ENCODE measurements at places on chromosomes 16 and 17.
A peak's percentile ranks its signal among the peaks of the same experiment; 100 is the strongest.

GRCh38 chr17:74949455-74950115 is 13.9 kb downstream of the OTOP3 start:
- DNase-seq = no peak

GRCh38 chr17:81018044-81018802 is 16.7 kb upstream of the BAIAP2 start:
- peak; percentile 90 for DNase-seq

- DNase-seq = no peak
Observed at GRCh38 chr17:28738680-28739384, 5.0 kb upstream of the TRAF4 start.

- no peak for DNase-seq
Observed at GRCh38 chr17:978103-979093, 1.2 kb downstream of the NXN start.

- no peak for DNase-seq
Observed at GRCh38 chr16:8887952-8888560, 5.9 kb downstream of the LITAFD start.

- DNase-seq = no peak
Observed at GRCh38 chr17:3167574-3167973, 29.7 kb upstream of the OR1A2 start.

GRCh38 chr16:4362476-4363135 is 9.0 kb upstream of the VASN start:
- no peak for DNase-seq

DNA sequence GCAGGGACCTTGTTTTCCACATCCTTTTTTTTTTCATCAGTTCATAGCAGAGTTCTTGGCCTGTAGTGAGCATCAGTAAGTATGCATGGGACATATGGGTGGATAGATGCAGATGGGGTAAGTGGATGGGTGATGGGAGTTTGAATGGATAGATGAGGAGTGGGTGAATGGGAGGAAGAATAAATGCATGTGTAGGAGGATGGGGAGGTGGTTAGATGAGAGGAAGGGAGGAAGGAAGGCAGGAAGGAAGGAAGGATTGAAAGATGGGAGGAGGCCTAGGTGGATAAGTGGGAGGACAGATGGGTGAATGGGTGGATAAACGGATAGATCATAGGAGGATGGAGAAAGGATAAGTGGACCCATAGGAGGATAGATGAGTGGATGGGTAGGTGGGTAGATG is 3.9 kb upstream of the BEAN1 start:
- no peak for DNase-seq

- DNase-seq = no peak
Observed at GRCh38 chr17:48276776-48277175, 153.2 kb downstream of the SKAP1 start.

GRCh38 chr17:75084039-75084660 is 3.6 kb upstream of the SLC16A5 start:
- DNase-seq = no peak

DNA sequence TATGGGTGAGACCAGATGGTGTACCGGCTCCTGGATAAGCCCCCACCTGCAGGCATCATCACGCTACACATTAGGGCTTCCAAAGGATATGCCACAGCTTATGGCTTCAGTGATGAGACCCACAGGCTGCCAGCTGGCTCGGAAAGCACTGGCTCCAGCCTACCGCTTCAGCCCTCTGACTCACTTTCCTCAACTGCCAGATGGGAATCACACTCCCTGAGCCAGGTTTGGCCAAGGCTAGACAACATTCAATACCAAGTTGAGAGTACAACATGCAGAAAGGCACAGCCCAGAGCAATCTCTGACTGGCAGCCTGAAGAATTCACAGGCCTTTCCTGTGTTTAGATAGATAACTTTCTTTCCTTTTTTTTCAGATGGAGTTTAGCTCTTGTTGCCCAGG is 10.3 kb downstream of the CENPV start:
- DNase-seq = no peak

DNA sequence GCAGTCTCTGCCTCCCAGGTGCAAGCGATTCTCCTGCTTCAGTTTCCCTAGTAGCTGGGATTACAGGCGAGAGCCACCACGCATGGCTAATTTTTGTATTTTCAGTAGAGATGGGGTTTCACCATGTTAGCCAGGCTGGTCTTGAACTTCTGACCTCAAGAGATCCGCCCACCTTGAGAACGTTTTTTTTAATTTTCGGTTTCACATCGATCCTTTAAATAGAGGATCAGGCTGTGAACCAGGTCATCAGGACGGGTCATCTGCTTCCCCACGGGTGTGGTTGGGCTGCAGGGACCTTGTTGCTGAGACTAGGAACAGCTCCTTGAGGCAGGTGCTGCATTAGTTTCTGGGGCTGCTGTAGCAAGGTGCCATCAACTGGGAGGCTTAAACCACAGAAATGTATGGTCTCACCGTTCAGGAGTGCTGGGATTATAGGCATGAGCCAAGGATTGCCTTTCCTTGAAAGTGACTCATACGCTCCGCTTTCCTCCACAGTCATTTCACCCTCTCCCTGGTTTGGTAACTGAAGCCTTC is 7.9 kb upstream of the NAGPA start:
- no peak for DNase-seq

DNA sequence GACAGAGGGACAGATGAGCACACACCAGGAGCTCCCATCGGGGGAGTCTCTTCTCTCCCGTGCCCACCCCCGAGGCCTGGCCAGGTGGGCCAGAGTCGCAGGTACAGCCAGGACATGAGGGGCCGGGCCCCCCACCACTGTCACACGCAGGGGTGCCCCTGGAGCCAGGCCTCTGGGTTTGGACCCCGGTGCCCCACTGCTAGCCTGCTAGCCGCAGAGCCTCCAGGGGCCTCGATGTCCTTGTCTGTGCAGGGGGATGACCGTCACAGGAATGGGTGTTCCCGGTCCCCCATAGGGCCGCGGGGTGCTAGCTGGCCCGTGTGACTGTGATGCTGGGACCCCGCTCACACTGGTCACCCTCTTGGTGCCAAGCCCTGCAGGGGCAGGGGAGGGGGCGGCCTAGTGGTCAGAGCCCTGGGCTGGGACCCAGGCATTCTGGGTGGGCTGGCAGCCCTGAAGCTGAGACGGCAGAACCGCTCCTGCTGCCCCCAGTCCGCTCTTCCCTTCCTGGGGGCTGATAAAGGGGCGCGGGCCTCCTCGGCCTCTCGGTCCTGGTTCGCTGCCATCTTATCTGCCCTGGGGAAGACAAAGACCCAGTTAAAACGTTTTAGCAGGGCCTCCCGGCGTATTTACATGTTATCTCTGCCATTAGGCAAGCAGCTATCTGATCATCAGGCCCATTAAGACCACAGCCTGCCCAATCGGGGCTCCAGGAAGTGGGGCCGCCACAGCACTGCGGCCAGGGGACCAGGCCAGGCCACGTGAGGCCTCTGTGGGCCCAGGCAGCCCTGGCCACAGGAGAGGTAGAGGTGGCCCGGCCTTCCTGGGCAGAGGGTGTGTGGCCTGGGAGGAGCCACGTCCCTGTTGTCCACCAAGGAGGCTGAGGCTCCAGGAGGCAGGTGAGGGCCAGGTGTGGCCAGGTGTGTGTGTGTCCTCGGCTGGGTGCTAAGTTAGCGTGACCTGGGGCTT is 57.2 kb upstream of the ZC3H18 start:
- DNase-seq = no peak

GRCh38 chr17:82065193-82065637 is 389 bp downstream of the DUS1L start:
- DNase-seq = no peak

DNA sequence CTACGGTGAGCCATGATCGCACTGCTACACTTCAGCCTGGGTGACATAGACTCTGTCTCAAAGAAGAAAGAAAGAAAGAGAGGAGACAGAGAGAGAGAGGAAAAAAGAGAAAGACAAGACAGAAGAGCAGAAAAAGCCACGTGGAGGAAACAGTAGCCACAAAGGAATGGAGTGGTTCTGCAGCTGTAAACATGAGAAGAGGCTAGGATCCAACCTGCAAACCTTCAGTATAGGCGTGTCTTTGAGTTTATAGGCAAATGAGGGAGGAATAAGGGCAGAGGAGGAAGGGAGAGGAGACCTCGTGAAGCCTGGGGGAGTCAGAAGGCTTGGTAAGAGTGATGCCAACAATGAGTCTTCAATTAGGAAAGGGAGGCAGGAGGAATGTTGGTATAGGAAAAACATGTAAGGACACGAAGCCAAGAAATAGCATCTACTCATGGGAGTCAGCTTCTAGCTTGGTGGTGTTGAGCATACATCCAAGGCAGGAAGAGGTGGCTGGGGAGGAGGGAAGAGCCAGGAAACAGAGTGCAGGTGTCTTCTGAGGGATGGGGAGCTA is 3.9 kb downstream of the MED9 start:
- no peak for DNase-seq

DNA sequence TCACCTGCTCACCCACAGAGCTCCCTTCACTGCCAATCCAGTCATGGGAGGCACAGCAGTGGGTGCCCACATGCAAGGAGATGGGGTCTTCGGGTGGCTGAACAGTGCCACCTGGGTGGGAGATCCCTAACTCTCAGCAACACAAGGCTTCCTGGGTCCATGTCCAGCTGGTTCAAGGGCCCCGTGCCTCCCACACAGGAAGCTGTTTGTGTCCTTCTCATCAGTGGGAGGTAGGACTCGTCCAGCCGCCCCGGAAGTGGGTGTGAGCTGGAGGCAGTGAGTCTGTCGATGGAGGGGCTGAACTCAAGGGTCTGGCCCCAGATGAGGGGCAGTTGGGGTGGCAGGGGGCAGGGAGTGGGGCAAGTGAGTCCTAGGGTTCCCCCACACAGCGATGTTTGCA is 1.6 kb downstream of the FBXL16 start:
- DNase-seq = no peak

- DNase-seq = no peak
Observed at GRCh38 chr17:69326377-69327059, 415 bp downstream of the ABCA5 start.

DNA sequence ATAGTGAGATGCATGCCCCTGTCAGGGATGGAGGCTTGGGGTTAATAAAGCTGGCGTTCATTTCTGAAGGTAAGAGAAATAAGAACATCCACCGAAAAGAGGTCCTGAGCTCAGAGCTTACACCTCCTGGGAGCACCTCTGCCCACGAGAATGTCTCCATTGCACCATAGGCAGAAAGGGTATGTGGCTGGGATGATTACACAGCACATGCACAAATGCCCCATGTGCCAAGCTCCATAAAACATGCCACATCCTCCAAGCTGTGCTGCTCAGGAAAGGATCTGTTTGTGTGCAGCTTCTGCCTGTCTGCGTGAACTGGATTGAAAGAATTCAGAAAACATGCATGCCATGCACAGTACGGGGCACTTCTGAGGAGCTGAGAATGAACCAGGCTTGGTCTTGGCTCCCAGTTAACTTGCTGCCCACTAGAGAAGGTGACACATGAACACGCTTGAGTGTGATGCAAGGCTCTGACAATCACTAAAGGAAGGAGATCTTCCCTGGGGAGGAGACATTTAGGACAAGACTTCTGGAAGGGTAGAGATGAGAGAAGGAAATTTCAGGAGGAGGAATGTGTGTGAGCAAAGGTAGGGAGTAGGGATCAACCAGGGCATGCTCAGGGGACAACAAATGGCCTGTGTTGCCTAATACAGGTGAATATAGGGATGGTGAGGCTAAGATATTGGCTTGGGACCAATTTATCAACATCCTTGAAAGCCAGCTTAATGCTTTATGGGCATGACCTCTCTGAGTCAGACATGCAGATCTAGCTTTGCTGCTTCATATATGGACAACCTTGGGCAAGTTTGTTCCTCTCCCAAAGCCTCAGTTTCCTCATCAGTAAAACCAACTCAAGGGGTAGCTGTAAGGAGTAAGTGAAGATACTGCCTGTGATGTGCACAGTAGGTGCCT is 32.0 kb upstream of the SMPD3 start:
- no peak for DNase-seq

DNA sequence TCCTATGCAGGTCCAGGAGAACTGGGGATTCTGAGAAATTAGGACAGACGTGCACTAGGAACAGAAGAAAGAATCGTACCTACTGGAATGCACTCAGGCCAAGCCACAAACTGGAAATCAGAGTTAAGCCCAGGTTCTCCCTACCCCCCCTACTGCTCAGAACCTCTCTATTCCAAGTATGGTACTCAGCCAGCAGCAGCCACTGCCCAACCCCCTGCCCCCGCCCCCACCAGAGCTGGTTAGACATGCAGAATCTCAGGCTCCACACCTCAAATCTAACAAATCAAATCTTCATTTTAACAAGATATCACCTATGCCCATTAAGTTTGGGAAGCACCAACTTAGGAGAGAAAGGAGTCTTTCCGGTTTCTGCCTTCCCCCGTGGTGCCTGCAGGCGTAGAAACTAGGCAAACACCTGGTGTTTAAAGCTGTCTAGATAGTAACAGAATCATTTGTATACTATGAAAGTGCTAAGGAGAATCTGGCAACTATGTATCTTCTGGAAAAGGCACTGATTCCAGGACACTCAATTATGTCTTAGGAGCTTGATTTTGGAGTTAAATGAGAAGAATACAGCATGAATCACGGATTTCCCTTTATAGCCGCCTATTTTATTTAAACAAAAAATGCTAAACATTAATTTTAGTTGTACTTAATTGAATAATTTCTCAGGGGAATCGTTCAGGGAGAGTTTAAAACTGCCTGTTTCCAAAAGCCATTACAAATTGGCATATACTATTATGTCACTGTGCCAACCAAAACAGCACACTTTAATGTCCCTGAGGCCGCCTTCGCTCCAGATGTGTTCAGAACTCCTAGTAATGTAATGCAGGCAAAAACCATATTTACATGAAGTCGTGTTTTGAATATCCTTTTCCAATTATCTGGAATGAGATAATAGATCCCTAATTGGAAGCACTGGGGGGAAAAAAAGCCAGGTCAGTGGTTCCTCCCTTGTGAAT is 166.5 kb downstream of the STX8 start:
- no peak for DNase-seq

DNA sequence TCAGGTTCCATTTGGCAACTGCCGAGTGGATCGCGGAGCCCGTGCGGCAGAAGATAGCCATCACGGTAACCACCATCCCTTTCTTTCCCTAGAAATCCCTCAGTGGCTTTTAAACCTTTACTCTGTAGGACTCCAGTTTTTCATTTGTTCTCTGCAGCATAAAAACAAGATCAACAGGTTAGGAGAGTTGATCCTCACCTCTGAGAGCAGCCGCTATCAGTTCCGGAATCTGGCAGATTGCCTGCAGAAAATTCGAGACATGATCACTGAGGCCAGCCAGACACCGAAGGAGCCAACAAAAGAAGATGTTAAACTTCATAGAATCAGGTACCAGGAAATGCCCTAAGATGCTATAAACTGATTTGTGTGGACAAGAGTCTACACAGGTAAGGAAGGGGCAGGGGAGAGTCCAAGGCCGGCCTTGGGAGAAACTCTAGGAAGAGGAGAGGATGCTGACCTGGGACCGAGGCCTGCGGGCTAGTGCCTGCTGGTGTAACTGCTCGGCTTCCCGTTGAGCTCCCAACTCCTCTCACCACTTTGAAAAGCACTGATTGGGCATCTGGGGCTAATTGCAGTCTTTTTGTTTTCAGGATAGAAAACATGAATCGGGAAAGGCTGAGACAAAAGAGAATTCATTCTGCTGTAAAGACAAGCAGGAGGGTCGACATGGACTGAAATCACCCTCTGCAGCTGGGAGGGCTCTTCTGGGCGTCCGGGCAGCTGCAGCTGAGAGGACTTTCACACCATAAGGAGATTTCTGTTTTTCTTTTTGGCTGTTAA is 8.1 kb downstream of the MRPL58 start:
- no peak for DNase-seq
